SHP77 (cell line): ENCODE measurements at places on chromosomes 5 and 9.

GRCh38 chr5:79329453-79329852 lies 93.5 kb downstream of the JMY start:
- DNase-seq: no peak

DNA sequence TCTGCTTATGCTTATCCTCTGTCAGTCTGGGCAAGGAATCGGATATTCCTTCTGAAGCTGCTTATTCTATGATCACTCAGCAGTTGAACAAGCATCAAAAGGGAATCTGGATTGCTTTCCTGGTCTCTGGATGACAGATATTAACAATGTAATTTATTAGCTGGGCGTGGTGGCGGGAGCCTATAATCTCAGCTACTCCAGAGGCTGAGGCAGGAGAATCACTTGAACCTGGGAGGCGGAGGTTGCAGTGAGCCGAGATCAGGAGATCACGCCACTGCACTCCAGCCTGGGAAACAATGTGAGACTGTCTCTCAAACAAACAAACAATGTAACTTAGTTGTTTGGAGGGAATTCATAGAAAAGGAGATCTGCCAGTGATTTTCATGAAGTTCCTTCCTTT lies 45.4 kb downstream of the DMRT1 start:
- no peak for DNase-seq

DNA sequence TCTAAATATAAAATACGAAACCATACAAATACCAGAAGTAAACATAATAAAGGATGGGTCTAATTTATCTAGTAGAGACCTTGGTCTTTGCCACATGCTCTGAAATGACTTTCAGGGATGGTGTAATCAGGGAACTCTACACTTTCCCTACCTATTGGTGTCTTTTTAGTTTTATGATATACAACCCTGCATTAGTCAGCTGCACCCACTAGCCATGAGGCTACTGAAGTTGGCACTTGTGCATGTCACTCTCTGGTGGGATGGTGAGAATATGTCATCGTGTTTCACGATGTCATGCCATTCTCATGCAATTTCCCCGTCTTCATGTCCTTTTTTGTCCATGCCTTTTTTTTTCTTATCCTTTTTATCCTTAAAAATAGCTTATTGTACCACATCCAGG lies 234.9 kb upstream of the ACTBL2 start:
- no peak for DNase-seq

DNA sequence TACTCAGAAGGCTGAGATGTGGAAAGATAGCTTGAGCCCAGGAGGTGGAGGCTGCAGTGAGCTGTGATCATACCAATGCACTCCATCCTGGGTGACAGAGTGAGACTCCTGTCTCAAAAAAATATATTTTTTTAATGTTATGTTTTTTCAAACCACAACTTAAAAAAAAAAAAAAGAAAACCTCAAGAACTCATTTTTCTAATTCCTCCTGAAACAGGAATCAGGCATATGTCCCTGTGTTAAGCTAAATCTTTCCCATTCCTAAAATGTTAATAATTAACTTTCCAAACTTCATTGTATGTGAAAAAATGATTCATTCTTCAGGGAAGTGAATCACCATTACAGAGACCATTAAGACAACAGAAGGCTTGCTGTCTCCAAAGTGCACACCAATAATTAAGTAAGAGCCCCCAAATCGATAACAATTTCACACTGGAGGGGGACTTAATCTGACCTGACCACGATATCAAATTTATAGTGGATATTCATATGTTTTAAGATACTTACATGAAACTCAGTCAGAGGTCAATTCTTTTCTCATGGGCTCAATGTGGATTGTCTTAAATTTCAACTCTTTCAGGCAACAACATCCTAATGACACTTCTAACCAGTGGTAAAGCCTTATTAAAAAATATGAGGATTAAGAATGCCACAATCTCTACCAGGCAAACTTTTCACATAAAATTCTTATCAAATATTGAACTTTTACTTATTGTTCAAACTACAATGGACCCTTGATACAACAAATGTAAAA lies 5.2 kb downstream of the CEMIP2 start:
- no peak for DNase-seq

DNA sequence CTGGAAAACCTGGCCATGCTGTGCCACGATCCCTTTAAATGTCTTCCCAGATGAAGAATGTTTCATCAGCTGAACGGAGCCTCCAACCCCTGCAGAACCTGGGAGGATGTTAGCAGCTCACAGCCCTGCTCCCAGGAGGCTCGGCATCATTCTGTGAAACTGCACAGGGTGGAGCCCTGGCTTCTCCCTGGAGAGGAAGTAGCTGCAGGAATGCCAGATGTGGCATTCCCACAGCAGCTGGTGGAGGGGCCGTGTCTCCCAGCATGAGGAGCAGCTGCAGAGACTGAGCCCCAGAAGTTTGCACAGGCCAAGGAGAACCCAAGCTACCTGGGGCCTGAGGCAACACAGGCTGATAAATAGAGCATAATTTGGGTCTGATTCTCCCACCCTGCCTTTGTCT lies 165.8 kb upstream of the MAP3K1 start:
- DNase-seq: no peak

DNA sequence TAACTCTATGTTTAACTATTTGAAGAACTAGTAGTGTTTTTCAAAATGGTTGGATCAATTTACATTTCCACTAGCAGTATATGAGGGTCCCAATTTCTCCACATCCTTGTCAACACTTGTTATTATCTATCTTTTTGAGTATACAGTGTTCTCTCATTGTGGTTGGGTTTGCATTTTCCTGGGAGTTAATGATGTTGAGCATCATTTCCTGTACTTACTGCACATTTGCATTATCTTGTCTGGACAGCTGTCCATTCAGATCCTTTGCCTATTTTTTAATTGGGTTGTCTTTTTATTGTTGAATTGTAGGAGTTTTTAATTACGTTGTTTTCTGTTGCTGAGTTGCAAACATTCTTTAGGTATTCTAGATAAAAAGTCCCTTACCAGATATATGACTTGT lies 103.4 kb upstream of the LRRTM2 start:
- no peak for DNase-seq

GRCh38 chr5:125486634-125487033 lies 740.2 kb upstream of the ZNF608 start:
- no peak for DNase-seq

DNA sequence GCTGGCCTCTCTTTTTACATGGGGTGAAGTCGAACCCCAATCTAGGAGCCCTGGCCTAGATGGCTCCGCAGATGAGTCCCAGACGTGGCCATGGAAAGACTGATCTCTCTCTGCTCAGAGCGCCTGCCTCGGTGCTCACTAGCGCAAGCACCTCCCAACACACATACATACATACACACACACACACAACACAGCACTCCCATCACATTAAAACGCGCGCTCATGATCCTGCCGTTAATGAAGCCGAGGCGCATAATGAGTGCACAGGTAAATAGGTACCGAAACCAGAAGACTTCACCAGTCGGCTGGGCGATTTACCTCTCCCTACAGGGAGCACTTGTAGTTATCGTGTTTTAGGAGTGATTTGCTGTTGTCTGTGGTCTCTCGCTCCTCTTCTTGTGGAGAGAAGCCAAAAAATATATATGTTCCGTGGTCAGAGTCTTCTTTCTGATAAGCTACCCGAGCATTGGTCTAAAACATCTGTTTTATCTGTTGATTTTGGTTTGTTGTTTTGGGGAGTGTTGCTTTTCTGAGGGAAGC lies 207.7 kb downstream of the MEF2C start:
- DNase-seq: peak; percentile 52

GRCh38 chr5:175734501-175734900 lies 76.6 kb downstream of the HRH2 start:
- DNase-seq: no peak

DNA sequence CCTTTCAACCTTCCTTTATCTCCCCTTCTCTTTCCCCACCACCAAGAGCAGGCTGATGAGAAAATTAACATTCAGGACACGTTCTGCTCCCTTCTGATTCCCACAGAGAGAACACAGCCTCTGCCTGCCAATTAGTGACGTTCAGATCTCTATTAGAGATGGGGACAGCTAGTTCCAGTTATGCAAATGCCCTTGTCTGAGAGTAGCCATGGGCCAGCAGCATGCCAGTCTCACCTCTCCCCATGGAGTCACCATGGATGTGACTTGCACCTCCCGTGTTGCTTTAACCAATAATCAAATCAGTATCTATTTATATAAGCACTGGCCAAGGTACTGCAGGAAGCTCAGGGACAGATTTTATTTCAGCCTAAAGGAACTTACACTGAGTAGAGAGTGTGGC lies 61.3 kb downstream of the KCNIP1 start:
- DNase-seq: no peak

DNA sequence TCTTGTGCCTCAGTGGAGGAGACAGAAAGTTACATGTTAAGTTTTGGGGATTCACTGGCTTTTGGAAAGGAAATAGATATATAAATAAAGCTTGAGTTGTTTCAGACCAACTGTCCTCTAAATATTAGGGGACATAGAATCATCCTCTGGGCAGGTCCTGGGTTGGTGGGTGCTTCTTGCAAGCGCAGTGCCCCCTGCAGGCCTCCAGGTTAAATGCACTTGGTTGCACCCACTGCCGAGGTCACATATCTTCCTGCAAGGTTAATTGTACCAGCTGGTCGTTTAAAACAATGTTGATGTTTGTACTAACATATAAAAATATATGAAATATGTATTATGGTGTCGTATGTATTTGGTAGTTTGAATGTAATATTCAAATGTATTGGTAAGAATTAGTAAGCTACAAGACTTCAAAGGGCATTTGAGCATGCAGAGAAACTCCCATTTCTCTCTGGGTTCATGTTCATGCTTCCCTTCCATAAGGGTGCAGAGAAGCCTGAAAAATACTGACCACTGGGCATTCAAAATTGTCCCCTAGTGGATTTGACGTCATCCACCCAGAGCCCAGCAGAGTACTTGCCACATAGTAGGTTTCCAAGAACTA lies 87.0 kb downstream of the ZNF618 start:
- DNase-seq: peak; percentile 9

GRCh38 chr5:136213919-136214493 lies 21.0 kb upstream of the SMIM32 start:
- DNase-seq: no peak

- no peak for DNase-seq
Measured at GRCh38 chr9:26012797-26013196, 334.6 kb upstream of the TUSC1 start.

GRCh38 chr5:9951865-9952516 lies 297.7 kb downstream of the ATPSCKMT start:
- DNase-seq: no peak

GRCh38 chr9:115847216-115847615 lies 306.4 kb upstream of the PAPPA start:
- DNase-seq: no peak

- DNase-seq: no peak
Measured at GRCh38 chr5:96957254-96958049, 21.6 kb downstream of the LNPEP start.

DNA sequence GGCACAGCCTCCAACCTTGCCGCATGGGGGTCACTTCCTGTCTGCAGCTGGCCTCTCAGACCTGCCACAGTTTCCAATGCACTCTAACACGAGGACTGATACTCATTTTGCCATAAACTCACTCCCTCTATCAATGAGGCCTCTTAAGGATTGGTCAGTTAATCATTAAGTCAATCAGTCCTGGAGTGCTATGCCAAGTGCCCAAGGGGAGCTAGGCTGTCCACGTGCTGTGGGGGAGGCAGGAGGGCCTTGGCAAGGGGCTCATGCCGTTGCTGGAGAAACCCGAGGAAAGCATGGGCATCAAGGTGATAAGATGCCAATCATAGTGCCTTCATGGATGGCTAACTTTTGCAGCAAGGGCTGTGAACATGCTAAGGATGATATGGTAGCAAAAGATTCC lies 1.7 kb upstream of the ALDH1B1 start:
- DNase-seq: no peak

- DNase-seq: peak; percentile 87
Measured at GRCh38 chr5:88675708-88676636, 207.0 kb downstream of the MEF2C start.

DNA sequence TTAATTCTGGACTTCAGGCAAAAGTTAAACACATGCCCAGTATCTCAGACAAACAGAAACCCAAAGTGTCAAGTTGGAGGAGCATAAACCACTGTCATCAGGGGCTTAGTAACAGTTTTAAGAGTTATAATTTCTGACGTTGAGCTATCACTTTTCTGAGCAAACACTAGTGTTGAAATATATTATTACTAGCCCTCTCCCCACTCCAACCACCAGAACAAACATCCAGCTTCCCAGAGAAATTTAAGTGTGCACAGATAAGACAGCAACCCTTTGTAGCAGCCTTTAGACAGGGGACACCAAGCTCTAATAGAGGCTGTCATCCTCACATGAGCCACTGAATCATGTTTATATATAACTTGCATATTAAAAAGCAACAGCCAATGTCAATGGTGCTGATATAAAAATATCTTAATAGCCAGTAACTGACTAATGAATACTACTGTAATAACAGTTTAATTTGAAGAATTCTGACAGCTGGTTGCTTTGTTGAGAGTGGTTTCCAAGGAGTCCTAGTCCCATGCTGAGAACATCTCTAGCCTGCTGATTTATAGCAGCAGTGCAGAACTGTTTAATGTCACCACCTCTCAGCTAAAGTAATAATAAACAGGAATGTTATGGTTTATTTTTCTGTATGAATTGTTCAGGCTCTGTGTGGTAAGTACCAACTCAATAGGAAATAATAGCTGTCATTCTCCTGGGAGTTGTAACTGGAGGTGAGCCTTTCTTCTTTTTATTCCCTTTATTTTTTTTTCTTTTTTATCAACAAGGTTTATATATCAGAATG lies 528.7 kb upstream of the ZNF608 start:
- DNase-seq: peak; percentile 37

GRCh38 chr5:103362211-103362610 lies 103.6 kb downstream of the MACIR start:
- DNase-seq: no peak

DNA sequence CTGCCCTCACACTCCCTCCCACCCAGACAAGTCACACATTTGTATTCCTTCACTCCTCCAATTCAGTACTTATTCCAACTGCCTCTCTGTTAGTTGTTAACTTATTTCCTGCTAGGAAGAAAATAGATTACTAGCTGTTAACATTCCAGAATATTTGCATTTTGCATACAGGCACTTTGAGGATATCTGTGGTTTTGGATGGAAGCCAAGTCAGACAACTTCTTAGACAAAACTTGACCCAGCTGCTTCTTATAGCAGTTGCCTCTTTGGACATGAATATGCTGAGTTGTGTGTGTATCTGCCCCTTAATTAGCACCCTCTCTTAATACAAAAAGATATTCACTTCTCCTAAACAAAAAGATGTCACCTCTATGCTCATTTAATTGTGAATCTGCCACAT lies 1280.6 kb upstream of the ACO1 start:
- no peak for DNase-seq

GRCh38 chr9:84828046-84828445 lies 158.5 kb downstream of the NTRK2 start:
- DNase-seq: no peak

GRCh38 chr5:173786286-173787187 lies 101.6 kb upstream of the CPEB4 start:
- no peak for DNase-seq

GRCh38 chr9:70480405-70480980 lies 66.0 kb upstream of the KLF9 start:
- no peak for DNase-seq

DNA sequence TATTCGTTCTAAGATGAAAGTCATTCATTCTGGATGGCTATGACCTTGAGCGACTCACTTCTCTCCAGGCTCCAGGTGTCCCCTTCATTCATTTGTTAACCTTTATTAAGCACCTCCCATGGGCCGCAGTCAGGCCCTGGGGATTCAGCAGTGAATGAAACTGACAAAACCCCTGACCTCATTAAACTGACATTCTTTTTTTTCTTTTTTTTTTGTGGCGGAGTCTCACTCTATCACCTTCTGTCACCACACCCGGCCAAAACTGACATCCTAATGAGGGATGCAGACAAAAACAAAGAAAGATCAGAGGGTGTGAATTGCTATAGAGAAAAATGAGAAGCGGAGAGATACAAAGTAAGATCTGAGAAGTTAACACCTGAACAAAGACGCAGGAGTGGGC lies 16.5 kb upstream of the ODF2 start:
- no peak for DNase-seq
